Activated naive CD8-positive, alpha-beta T cell treated with anti-CD3 and anti-CD28 coated beads, Interleukin-2, amount 50 U/mL, for 16 hours (primary cell): ENCODE measurements at places on chromosomes 1 and 21.

- no peak for DNase-seq
Measured at GRCh38 chr1:81920245-81920740, 119.6 kb downstream of the ADGRL2 start.

GRCh38 chr1:54404939-54405897 lies 976 bp downstream of the SSBP3 start:
- no peak for DNase-seq

GRCh38 chr1:15945832-15946448 lies 30.0 kb downstream of the ZBTB17 start:
- no peak for DNase-seq

- DNase-seq = no peak
Measured at GRCh38 chr1:5950994-5951785, 41.0 kb downstream of the NPHP4 start.

GRCh38 chr1:186683652-186684410 lies 3.6 kb upstream of the PTGS2 start:
- no peak for DNase-seq

DNA sequence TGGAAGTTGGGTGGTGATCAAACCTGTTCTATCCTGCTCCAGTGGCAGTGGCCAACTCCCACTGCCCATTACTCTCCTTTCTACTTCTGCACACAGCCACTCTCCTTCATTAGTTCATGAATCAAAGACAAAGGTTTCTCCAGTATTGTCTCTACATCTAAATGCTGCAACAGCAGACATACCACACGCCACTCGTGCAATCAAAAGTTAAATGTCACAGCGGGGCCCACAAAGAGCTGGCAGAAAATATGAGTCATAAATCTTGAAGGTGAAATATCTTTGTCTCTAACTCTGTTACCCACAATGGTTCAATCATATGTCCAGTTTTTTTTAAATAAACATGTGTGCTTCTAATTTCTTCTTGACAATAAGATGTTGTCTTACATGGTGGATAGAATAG lies 13.3 kb downstream of the APCS start:
- no peak for DNase-seq

GRCh38 chr1:22710701-22711049 lies at the start of gene EPHB2:
TSS of gene EPHB2 (plus strand) at chr1:22710839. CDS start at chr1:22710983, 144 bp downstream.
- no peak for DNase-seq

DNA sequence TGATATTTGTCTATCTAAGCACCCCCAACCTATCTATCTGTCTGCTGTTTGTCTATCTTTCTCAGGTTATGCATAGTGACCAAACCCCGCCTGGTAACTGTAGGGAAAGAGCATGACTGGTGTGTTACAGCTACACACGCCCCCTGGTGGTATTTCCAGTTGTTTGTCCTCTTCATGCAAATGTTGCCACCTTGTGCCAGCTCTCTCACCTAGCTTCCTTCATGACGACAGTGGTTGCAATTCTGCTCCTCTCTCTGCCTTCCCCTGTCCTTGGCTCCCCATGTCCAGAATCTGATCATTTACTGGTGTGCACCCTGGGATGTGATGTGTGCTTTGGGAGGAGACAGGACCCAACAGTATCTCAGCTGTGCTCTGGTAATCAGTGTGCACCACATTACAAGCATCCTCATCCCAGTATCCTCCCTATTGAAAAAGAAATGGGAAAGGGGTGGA lies 8.1 kb upstream of the INKA2 start:
- DNase-seq = no peak

- no peak for DNase-seq
Measured at GRCh38 chr1:83546874-83547273, 452.1 kb downstream of the TTLL7 start.

GRCh38 chr1:2466958-2467554 lies 9.0 kb upstream of the PLCH2 start:
- DNase-seq = no peak

- no peak for DNase-seq
Measured at GRCh38 chr1:31588751-31589515, 12.6 kb downstream of the TINAGL1 start.

- DNase-seq = no peak
Measured at GRCh38 chr1:223765719-223766340, 53.5 kb downstream of the CAPN2 start.

DNA sequence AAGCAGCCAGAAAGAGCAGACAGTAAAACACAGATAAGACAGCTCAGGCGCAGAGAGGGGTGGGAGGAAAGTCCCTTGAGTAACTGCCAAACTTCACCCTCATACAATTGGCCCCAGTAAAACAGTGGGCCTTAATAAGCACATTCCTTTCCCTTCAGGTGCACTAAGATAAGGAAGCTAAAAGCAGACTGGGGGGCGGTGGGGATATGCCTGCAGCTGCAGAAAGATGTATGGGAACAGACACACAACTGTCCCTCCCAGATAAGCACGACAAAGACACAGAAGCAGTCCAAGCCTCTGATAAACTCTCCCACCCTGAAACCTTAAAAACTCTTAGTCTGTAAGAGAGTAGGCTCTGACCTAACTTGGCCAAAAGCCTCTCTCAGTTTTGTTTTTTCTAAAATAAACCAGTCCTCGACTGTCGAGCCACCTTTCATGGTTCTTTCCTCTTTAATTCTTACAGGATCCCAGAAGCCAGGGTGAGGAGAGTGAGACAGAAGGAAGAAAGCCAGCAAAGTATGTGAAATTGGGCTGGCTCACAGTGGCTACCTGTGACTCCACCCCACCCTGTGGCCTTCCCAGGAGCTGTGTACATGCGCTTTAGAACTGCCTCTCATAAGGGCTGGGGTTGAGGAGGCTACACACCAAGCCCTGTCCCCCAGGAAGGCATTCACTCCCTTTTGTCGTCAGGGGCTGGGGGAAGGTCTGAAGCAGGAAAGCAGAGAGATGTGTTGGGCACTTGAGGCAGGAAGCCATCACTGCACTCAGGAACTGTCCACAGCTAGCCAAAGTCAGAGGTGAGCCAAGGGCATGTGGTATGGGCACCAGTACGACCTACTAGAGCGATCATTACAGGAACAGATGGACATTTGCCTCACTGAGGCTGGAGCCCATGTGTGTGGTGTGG lies 4.6 kb downstream of the PGLYRP4 start:
- no peak for DNase-seq

- no peak for DNase-seq
Measured at GRCh38 chr1:228404107-228404720, 2.4 kb downstream of the TRIM11 start.

GRCh38 chr1:161233102-161233501 lies 4.9 kb downstream of the NR1I3 start:
- DNase-seq = no peak

GRCh38 chr1:24901791-24902470 lies 28.1 kb downstream of the RUNX3 start:
- no peak for DNase-seq

GRCh38 chr1:101325144-101325543 lies 88.3 kb downstream of the S1PR1 start:
- DNase-seq = no peak

- DNase-seq = no peak
Measured at GRCh38 chr1:21123287-21123948, 53.3 kb downstream of the EIF4G3 start.

GRCh38 chr21:35855484-35855883 lies 204.8 kb downstream of the SETD4 start:
- DNase-seq = no peak

- DNase-seq = no peak
Measured at GRCh38 chr1:119582801-119583200, 65.3 kb downstream of the ZNF697 start.

DNA sequence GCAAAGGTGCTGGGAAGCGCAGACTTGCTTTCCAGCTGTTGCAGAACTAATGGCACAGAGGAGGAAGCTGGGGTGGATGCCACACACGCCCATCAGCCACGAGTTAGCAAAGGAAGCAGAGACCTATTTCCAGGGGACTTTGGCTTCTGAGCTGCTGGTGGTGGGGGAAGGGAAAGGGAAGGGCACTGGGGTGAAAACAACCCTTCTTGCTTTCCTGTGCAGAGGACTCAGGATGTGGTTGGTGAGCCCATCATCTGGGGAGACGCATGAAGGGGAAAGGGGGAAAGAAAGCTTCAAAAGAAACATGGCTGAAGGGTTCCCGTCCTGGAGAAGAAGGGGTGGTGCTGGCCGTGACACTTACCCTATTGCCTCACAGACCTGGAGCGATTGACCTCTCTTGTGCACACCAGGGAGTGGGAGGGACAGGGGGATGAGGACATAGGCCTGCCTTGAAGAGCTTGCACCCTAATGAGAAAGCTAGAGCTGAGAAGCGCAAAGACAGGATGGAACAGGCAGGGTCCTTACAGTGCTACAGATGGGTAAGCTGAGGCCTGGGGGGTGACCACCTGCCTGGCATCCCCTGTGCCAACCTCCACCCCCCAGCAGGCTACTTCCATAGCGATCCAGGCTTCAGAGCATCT lies 140.8 kb upstream of the RAB4A start:
- DNase-seq = no peak

DNA sequence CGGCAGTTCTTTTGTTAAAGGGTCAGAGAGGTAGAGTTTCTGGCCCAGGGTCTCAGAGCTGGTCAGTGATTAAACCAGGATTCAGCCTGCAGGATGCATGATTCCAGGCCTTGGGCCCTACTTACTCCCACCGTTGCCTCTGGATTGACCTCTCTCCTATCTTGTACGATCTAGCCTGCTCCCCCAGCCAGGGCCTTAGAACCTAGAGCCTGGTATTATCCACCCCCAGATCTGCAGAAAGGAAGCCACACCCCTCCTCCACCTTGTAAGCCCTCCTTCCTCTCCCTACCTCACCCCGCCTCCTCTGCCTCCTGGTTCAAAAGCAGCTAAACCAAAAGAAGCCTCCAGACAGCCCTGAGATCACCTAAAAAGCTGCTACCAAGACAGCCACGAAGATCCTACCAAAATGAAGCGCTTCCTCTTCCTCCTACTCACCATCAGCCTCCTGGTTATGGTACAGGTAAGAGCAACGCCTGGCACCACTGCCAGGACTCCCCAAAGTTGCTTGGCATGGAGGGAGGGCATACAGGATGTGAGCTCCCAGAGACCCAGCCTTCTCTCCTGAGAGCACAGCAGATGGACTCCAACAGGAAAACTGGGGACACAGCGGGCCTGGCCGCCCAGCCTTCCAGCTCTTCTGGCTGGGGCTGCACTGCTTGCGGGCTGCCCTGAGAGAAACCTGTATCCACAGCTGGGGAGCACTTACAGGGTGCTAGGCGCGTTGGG lies at the start of gene CD52:
TSS of gene CD52 (plus strand) at position 347 of the 726 bp plus-strand sequence. CDS start at position 407, 60 bp downstream.
- peak; percentile 60 for DNase-seq

DNA sequence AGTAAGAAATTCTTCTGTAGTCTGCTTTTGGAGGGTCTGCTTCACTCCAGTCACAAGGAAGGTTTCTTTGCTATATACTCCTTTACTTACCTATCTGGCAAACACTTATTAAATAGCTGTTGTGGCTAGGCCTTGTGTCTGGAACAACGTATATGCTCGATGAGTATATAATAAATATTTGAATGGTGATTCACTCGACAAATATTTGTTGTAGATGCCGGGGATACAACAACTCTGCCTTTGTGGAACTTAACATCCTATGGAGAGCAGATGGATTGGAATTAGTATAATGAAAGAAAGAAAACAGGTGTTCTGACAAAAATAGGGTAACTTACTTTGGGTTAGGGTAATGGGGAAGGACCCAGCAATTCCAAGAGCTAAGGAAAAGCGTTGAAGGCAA lies 31.1 kb downstream of the KPNA6 start:
- DNase-seq = no peak

DNA sequence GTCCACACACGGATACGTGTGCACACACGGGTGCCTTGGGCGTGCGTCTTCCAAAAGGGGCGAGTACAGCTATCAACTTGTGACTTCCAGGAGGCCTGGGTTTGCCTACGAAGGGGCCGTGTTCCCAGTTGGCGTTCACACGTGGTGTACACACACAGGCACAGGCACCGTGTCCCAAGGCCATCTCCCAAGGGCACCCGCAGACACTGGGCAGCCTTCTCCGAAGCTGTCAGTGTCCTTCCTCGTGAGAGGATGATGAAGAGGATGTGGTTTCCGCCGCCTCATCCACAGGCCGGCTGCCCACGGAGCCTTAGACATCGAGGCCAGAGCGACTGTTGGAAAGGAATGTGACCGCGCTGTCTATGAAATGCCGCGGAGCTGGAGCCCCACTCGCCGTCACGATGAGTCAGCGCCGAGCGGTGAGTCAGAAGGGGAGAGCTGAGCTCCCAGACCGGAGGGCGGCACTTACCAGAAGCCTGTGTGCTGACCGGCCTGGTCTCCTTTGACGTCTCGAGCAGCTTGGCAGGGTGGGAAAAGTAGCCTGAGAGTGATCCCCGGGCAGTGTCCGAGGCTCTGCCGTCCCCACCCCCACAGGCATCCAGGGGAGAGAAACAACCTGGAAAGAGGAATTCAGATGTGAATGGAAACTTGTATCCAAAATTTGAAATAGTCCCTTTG lies 141.4 kb upstream of the ARHGEF16 start:
- DNase-seq = peak; percentile 7

DNA sequence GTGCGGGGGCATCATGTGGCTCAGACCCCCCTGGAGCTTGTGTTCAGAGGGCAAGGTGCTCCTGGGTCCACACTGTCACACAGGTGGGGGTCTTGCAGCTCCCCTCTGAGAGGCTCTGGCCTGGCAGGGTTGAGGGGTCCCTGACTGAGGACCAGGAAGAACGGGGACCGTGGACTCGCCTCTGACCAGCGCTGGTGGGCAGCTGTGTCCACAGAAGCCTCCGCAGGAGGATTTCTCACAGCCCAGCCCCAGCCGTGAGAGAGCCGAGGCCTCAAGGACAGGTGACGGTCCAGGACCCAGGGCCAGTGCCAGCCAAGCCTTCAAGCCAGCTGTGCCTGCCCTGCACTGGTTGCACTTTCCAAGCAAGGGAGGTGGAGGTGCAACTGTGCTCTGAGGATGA lies 63.5 kb upstream of the TTC34 start:
- DNase-seq = no peak
